Activated naive CD4-positive, alpha-beta T cell treated with anti-CD3 and anti-CD28 coated beads for 36 hours (primary cell): ENCODE measurements at places on chromosomes 1 and 21.
A peak's percentile ranks its signal among the peaks of the same experiment; 100 is the strongest.

GRCh38 chr1:184503221-184503749 lies 116.5 kb downstream of the C1orf21 start:
- H3K27me3 ChIP-seq, result no peaks in the 10 kb centered on the region
- DNase-seq, result no peak
- no peak overlapping the region for H3K4me3 ChIP-seq
- no peak overlapping the region for H3K27ac ChIP-seq
- no peaks in the 10 kb centered on the region for H3K36me3 ChIP-seq
- no peaks in the 10 kb centered on the region for H3K4me1 ChIP-seq

GRCh38 chr1:86507935-86508582 lies 38.8 kb upstream of the CLCA4 start:
- H3K36me3 ChIP-seq, result no peaks in the 10 kb centered on the region
- H3K27ac ChIP-seq, result no peak overlapping the region
- peaks cover 3% of the 10 kb centered on the region for H3K4me1 ChIP-seq
- H3K27me3 ChIP-seq, result peaks cover 3% of the 10 kb centered on the region
- no peak overlapping the region for H3K4me3 ChIP-seq

DNA sequence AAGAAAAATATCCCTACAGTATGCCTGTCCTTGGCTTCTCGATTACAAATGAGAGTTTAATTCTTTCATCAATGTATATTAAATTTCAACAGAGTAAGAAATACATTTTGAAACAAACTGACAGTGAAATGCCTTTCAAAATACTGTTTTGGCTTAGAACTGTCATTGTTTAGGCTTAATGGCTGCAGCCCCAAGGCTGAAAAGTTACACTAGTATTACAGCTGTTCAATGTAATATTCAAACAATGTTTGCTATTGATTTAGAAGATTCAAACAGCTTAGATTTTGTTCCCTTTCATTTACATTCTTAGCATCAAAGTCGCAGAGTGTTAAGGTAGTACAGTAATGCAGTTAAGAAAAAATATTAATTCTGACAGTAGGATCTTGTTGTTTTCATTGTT lies 882.9 kb upstream of the ADGRL2 start:
- no peak overlapping the region for H3K4me3 ChIP-seq
- no peaks in the 10 kb centered on the region for H3K36me3 ChIP-seq
- DNase-seq, result no peak
- H3K4me1 ChIP-seq, result no peaks in the 10 kb centered on the region
- H3K27me3 ChIP-seq, result no peaks in the 10 kb centered on the region

GRCh38 chr1:12447307-12447706 lies 170.7 kb downstream of the DHRS3 start:
- no peak overlapping the region for H3K4me3 ChIP-seq
- no peak overlapping the region for H3K27ac ChIP-seq
- H3K36me3 ChIP-seq, result peaks cover 13% of the 10 kb centered on the region
- H3K27me3 ChIP-seq, result no peaks in the 10 kb centered on the region
- peaks cover 65% of the 10 kb centered on the region for H3K4me1 ChIP-seq

- no peaks in the 10 kb centered on the region for H3K36me3 ChIP-seq
- no peak overlapping the region for H3K4me3 ChIP-seq
- H3K4me1 ChIP-seq, result peaks cover 34% of the 10 kb centered on the region
- no peak for DNase-seq
Measured at GRCh38 chr1:25122747-25123146, 109.6 kb downstream of the SYF2 start.

DNA sequence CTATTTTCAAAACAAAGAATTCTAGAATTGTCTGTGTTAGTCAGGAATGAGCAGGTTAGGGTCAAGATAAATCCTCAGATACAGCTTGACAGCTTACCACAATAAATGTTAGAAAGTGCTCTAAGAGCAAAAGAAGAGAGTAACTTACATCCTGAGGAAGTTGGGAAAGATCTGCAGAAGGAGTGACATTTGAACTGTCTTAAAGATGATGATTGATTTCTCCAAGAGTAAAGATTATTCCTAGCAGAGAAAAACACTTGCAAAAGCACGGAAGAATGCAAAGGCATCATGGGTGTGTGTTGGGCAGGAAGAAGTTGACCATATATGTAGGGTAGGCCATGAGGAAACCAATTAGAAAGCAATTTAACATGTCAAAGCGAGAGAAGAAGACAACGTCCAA lies 175.4 kb downstream of the LRRC7 start:
- no peak overlapping the region for H3K27ac ChIP-seq
- H3K36me3 ChIP-seq, result no peaks in the 10 kb centered on the region
- no peak overlapping the region for H3K4me3 ChIP-seq

DNA sequence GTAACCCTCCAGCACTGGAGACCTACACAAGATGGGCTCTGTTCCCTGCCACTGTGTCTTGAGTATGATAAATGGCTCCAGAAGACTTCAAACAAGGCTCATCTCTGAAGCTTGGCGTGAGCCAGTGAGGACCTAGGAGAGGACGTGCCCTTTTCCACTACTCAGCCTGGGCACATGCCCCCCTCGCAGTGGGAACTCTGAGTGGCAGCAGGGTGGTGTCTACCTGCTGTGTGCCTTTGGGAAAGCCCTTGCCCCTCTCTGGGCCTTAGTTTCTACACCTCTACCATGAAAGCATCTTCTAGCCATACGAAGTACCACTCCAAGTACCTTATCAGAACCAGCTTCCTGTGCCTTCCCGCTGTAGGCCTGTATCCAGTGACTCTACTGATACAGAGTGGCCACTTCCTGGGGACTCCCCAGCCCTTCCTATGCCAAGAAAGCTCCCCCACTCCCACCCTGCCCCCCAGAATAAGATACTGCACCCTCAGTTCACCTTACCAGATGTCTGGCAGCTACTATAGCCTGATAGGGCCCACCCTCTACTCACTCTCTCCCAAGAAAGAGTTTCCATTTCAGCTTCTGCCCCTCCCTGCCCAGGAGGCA lies 3.1 kb upstream of the MOB3C start:
- H3K27ac ChIP-seq, result no peak overlapping the region
- no peak overlapping the region for H3K4me3 ChIP-seq
- no peaks in the 10 kb centered on the region for H3K27me3 ChIP-seq
- peaks cover 21% of the 10 kb centered on the region for H3K4me1 ChIP-seq
- H3K36me3 ChIP-seq, result no peaks in the 10 kb centered on the region

GRCh38 chr1:207646944-207647579 lies 2.1 kb downstream of the CR1L start:
- peaks cover 10% of the 10 kb centered on the region for H3K4me1 ChIP-seq
- no peak overlapping the region for H3K4me3 ChIP-seq
- H3K27me3 ChIP-seq, result peaks cover 16% of the 10 kb centered on the region

DNA sequence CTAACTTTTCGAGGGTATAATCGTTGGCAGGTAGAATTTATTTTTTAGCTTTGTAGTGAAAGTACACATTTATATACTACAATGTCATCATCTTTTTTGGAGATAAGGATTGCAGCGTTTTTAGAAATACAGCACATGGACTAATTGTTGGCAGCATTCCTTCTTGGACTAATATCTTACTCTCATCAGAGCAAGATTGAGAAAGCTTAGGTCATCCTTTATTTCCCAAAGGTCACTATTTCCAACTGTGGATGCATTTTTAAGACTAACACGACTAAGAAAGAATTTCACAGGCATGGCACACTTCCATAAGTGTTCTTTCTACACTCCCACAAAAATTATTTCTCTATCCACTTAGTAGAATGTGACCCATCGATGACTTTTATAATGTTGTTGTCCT lies 732.3 kb downstream of the NCAM2 start:
- no peaks in the 10 kb centered on the region for H3K36me3 ChIP-seq
- DNase-seq, result no peak
- H3K27ac ChIP-seq, result no peak overlapping the region
- H3K4me1 ChIP-seq, result no peaks in the 10 kb centered on the region
- H3K4me3 ChIP-seq, result no peak overlapping the region

DNA sequence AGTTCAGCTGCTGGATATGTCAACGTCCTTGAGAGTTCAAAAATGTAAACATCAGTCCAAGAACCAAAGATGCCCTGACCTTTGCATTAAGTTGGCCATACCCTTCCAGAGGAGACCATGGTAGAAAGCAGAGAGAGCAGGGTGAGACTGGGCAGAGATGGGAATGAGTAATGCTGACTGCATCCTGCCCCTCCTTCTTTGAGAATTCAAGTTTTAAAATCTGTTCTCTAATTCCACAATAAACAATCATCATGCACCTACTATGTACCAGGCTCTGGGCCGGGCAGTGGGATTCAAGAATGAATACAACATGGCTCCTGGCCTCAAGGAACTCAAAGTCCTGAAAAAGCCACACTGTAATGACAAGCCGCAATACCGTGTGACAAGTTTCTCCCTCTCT lies 3.9 kb upstream of the HAO2 start:
- no peak overlapping the region for H3K4me3 ChIP-seq
- peaks cover 20% of the 10 kb centered on the region for H3K27me3 ChIP-seq
- H3K36me3 ChIP-seq, result no peaks in the 10 kb centered on the region
- H3K27ac ChIP-seq, result no peak overlapping the region
- no peak for DNase-seq

- H3K36me3 ChIP-seq, result no peaks in the 10 kb centered on the region
- no peak overlapping the region for H3K27ac ChIP-seq
- no peak overlapping the region for H3K4me3 ChIP-seq
- H3K27me3 ChIP-seq, result peaks cover 8% of the 10 kb centered on the region
Measured at GRCh38 chr1:184947497-184948256, 26.6 kb downstream of the NIBAN1 start.

- no peak overlapping the region for H3K4me3 ChIP-seq
- DNase-seq, result peak; percentile 28
- no peaks in the 10 kb centered on the region for H3K27me3 ChIP-seq
Measured at GRCh38 chr1:10308001-10308400, 90.9 kb upstream of the PGD start.

DNA sequence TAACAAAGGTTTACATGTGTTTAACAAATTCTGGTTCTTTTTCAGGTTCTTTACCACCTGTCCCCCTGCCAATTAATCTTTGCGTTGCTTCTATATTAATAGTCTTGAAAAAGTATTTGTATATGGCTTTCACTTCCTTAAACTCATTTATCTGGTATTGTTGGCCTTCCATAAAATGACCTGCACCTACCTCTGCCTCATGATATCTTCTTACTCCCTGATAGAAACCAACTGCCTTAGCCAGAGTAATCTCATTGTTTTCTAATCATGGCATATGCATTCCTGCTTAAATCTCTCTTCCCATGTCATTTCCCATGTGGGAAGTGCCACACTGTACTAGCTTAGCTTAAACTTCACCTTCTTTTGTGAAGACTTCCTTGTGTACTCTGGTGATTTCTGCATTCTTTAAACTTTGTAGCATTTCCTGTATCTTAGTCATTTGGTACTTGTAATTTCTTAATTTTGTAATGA lies 8.7 kb downstream of the SMG7 start:
- peaks cover 62% of the 10 kb centered on the region for H3K4me1 ChIP-seq
- no peak overlapping the region for H3K27ac ChIP-seq
- H3K27me3 ChIP-seq, result no peaks in the 10 kb centered on the region

- H3K27me3 ChIP-seq, result no peaks in the 10 kb centered on the region
- DNase-seq, result no peak
- H3K4me1 ChIP-seq, result peaks cover 2% of the 10 kb centered on the region
- peaks cover 8% of the 10 kb centered on the region for H3K36me3 ChIP-seq
- H3K4me3 ChIP-seq, result no peak overlapping the region
- no peak overlapping the region for H3K27ac ChIP-seq
Measured at GRCh38 chr1:231976231-231976630, 349.6 kb downstream of the DISC1 start.

- H3K36me3 ChIP-seq, result no peaks in the 10 kb centered on the region
- no peaks in the 10 kb centered on the region for H3K4me1 ChIP-seq
Measured at GRCh38 chr21:18370301-18370700, 33.3 kb downstream of the TMPRSS15 start.

DNA sequence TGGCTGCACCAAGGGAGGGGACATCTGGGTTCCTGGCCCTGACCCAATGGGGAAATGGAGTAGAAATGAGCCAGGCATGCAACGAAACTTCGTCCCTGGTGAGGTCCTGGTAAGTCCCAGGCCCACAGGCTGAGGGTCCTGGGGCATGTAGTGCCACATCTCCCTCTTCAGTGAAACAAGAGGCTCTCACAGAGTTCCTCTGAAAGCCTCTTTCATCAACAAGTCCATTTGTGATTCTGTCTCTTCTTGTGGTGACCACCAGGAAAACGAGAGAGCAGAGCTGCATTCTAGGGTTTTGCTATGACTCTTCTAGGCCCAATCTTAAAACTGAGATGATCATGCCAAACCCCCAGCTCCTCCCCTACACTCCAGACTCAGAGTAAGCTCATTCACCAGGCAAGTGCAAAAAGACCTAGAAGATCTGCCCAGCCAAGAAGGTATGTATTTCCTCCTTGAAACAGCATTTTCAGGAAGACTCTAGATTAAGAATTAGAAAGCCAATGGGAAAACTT lies 24.3 kb upstream of the RNF220 start:
- no peaks in the 10 kb centered on the region for H3K27me3 ChIP-seq
- H3K4me3 ChIP-seq, result no peak overlapping the region
- H3K27ac ChIP-seq, result no peak overlapping the region
- no peak for DNase-seq
- H3K36me3 ChIP-seq, result no peaks in the 10 kb centered on the region

- H3K36me3 ChIP-seq, result peaks cover 2% of the 10 kb centered on the region
- H3K27ac ChIP-seq, result no peak overlapping the region
- H3K27me3 ChIP-seq, result no peaks in the 10 kb centered on the region
- H3K4me3 ChIP-seq, result no peak overlapping the region
- H3K4me1 ChIP-seq, result peaks cover 6% of the 10 kb centered on the region
Measured at GRCh38 chr1:77292551-77292950, 10.7 kb downstream of the AK5 start.

DNA sequence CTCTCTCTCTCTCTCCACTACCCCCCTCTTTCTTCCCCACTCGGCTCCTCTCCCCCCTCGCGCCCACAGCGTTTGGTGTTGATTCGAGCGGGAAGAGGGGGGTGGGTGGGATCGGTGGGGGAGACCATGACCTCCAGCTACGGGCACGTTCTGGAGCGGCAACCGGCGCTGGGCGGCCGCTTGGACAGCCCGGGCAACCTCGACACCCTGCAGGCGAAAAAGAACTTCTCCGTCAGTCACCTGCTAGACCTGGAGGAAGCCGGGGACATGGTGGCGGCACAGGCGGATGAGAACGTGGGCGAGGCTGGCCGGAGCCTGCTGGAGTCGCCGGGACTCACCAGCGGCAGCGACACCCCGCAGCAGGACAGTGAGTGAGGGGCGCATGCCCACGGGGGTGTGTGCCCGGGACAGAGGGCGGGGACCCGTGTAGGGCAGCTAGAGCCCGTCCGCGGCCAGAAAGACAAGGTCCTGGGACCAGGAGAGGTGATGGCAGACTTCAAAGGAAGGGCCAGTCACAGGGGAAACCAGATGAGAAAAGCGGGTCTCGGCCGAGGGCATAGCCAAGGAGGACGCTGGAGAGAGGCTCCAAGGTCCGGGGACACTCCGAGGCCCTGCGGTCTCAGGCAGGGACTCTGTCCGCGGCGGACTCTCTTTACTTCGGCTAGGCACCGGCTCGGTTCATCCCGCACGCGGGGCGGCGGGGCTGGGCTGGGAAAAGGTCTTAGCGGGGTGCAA lies at the start of gene PRRX1:
Gene PRRX1, plus strand, starts transcription at position 39 of the 735 bp plus-strand sequence. Its CDS starts 88 bp downstream, at position 127.
- no peak within 1 kb of the TSS for H3K27ac ChIP-seq
- DNase-seq, result no peak
- H3K4me1 ChIP-seq, result peaks cover 51% of the 10 kb centered on the region
- peaks cover 80% of the 10 kb centered on the region for H3K27me3 ChIP-seq
- H3K4me3 ChIP-seq, result peak within 1 kb of the TSS; percentile 41

DNA sequence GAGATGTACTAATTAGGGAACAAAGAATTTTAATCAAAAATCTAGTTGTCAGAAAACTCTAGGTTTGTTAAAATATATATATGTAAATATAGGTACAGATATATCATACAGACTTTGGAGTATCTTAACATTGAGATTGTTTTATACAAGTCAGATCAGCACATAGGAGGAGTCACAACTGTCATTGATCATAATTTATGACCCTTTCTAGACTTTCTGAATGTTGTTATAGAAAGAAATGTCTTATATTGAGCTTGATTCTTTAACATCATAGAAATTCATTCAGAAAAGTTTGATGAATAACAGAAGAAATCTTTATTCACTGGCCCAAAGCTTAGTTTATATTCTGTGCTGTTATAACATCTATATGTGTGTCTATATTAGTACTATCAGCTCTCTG lies 185.8 kb downstream of the SDCCAG8 start:
- H3K27me3 ChIP-seq, result no peaks in the 10 kb centered on the region
- no peak overlapping the region for H3K27ac ChIP-seq
- peaks cover 1% of the 10 kb centered on the region for H3K36me3 ChIP-seq
- H3K4me3 ChIP-seq, result no peak overlapping the region
